ENCODE measurements at places on chromosomes 1 and 21.

- no peak for DNase-seq
These were observed 200.5 kb downstream of the BACH1 start for GRCh38 chr21:29499229-29499628.

- no peak for DNase-seq
These were observed 47.5 kb downstream of the YARS1 start for GRCh38 chr1:32769524-32770220.

DNA sequence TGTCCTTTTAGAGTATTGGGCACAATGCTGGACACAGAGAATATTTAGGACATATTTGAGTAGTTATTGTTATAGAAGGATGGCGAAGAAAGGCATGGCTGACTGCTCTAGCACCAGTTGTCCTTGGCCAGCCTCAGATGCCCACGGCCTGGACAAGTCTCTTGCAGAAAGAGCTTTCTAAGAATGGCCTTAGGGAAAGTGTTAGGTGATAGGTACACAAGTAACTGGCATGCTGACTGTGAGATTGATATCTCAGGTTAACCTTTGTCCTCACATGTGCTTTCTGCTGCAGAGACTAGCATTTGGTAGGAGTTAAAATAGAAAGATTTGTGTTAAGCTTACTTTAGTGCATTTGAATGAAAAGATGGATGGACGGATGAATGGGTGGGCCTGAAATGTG, 10.1 kb downstream of the SFT2D2 start:
- no peak for DNase-seq

GRCh38 chr1:21048462-21048861, 128.2 kb downstream of the EIF4G3 start:
- DNase-seq, result no peak

GRCh38 chr1:179637211-179637860, 45.7 kb downstream of the TDRD5 start:
- DNase-seq, result no peak

Data from activated naive CD4-positive, alpha-beta T cell treated with Interleukin-2 at 50 U/mL for 16 hours (primary cell).